SHP77 (cell line): ENCODE measurements at places on chromosomes 3 and 15.

DNA sequence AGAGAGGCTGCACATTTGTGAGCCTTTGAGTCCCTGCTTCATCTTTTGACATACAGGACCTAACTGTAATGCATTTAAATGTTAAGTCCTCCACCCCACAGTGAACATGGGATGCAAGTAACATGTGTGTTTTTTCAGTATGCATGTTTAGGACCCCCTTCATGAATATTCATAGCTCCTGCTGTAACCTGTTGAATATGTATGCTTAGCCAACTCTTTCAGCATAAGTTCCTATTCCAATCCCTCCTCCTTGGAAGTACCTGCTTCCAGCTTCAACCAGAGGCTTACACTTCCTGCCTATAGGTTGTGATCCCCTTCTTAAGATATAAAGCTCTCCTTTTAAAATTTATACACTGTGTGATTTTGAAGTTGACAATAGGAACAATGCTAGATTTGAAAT, 36.9 kb upstream of the GNB4 start:
- DNase-seq = no peak

DNA sequence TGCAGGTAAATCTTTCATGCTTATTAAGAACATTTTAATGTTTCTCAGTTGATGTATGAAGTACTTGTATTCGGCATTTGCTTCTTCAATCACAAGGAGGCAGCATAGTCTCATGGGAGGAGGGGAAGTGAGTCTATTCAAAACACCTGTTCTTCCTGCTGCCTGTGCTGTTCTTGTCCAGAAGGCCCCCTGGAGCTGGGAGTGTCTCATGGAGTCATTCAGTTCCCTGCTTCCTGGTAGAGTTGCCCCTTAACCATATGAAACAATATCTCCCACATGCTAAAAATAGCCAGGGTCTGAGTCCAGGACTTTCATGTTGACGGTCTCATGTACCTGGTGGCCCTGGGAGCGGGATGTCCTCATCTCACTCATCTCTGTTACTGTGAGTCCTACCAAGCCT, 15.5 kb upstream of the PPP1R2 start:
- DNase-seq = peak; percentile 20

DNA sequence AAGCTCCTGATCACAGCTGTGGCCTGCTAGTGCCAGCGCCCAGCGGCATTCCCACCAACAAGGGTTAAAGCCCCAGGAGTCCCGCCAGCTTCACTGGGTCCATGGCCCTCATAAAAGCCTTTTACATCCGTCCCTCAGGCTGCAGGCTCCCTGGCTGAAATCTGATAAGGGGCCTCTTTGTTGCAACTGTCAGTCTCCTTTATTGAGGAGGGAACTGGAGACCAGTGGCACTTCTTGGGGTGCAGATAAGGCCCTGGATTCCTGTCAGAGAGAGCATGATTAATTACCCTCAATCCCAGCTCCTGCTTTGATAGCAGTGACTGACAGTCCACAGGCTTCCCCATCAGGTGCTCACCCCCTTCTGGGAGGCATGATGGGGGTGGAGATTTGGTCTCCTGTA, 30.9 kb upstream of the CLK3 start:
- DNase-seq = no peak

- no peak for DNase-seq
Measured at GRCh38 chr15:94083467-94084052, 147.8 kb upstream of the MCTP2 start.

DNA sequence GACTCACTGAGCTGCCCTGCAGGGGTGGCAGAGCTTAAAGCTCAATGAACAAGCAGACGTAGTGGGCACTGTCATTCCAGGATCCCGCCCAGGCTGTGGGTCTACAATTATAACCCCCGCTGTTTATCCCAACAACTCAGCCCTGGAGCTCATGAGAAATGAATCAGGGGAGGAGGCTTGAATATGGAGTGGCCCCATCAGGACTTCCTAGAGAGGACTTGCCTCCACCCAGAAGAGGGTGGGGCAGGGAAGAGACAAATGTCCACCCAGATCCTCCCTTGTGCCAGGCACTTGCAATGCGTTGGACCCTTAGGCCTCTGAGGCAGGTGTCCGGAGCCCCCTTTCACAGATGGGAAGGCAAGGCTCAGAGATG, 33.0 kb downstream of the SLC6A20 start:
- DNase-seq = no peak

DNA sequence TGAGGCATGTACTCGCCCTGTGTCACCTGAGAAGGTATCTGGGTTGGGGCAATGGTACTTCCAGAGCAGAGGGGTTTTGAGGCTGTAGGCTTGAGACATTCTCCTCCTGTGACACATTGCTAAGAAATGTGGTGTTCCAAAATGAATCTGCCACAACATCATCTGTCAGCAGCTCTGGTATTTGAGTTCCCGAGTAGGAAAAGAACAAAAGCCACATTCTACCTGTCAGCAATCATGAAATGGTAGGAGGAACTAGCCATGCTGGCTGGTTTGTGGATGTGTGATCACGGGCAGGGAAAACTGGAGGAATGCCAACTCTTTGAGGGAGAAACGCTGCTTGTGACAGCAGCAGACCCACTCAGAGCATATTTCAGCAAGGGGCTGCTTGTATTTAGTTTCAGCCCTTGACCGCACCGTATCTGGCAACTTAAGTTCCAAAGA, 579.4 kb upstream of the TBL1XR1 start:
- DNase-seq = peak; percentile 77

DNA sequence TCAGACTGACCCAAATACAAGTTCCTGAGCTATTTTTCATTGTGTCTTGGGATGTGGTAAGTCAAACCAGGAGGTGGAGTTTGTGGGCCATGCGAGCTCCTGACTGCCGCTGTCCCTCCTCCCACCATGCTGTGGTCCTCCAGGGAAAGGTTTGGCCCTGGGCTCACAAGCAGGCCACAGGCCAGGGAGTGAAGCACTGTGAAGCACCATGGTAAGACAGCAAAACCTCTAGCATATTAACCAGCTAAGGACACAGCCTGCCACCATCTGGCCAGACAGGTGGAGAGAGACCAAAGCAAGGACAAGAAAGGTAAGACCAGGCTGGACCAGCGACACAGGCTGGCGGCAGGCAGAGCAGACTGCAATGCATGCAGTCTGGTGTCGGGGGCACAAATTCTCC, 15.3 kb downstream of the RAB43 start:
- DNase-seq = peak; percentile 10

- no peak for DNase-seq
Measured at GRCh38 chr3:99630815-99631214, 7.6 kb upstream of the COL8A1 start.

- no peak for DNase-seq
Measured at GRCh38 chr3:65044401-65044800, 356.6 kb upstream of the ADAMTS9 start.

- no peak for DNase-seq
Measured at GRCh38 chr3:172629470-172629869, 81.4 kb downstream of the NCEH1 start.

DNA sequence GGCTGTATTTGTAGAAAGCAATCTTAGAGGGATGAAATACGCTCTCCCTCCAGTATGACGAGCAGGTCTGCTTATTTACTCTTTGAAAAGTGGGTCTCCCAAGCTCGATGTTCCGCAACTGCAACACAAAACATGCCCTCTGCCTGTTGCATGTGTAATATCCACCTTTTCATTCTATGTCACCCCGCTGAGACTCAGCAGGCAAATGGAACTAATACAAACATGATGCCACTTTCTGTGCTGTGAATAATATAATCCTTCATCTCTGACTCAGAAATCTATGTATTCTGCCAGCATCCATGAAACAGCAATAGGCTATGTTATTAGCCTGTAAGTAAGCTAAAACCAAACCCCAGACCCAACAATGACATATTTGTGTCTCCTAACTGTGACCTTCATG, 200.8 kb upstream of the TMCO5A start:
- DNase-seq = no peak

DNA sequence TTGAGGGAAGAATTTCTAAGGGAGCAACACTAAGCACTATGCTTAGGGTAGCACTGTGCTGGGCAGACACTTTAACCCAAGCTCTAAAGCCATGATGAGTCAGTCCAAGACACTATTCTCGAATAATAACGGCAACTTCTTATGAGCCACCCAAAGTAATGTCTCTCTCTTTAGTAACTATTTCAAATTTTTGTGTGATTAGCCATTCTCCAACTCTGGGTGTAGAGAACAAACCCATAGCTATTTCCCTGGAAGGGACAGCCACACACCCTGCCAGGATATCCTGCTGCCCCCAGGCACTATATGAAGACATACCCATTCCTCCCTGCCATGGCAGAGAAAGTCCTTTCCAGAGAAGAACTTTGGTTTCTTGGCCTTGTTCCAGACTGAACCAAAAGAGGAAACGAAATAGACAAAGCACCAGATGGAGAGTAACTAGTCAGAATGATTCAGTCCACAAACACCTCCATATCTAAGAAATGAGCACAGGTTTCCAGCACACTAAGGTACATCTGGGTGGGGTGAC, 384.9 kb upstream of the THBS1 start:
- DNase-seq = no peak

GRCh38 chr15:58423831-58424608, 7.8 kb upstream of the LIPC start:
- no peak for DNase-seq

DNA sequence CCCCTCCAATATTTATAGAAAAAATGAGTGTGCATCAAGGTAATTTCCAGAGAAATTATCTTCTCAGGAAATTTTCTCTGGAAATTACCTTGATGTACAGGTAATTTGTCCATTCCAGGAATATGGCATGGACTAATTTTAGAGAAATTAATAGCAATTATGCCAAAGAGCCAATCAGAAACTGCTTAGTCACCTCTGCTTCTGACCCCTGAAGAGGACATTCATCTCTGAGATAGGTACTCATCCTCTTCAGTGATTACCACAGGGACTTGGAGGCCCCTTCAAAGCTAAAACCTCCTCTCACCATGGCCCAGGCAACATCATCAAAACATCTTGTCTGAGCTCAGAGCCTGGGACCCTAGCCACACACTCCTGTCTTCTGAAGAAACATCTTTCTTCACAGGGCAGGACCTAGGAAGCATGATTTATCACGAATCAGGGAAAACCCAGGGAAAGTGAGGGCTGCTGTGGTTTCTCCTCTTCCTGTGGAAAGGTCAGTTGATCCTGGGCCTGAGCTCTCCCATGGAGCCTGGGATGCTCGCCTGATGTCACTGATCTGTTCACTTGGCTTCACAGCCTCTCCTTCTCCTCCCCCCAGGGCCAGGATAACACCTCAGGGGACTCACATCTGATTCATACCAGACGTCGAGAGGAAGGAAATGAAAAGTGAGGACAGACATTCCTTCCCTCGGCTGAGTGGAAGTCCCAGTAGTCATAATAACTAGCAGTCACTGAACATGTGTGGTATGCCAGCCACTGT, 210.5 kb downstream of the DTWD1 start:
- no peak for DNase-seq

- no peak for DNase-seq
Measured at GRCh38 chr3:31919528-31919927, 61.5 kb downstream of the OSBPL10 start.

GRCh38 chr3:128521715-128522114, 28.7 kb upstream of the GATA2 start:
- DNase-seq = no peak

DNA sequence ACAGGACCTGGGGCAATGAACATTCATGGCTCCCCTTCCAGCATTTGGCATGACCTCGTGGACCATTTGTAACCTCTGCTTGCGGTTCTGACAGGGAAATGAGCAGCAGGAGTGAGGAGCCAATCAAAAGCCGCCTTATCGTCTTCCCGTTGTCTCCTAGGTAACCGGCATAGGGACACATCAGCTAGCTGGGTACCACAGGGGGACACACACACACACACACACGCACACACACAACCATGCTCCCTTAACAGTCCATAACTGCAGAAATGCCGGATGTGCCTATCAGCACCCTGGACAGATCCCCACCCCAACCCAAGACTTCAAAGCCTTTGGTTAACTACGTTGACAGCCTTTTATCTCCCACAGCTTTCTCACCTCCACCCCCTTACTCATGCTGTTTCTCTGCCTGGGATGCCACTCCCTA, 53.4 kb upstream of the CCDC174 start:
- DNase-seq = no peak

DNA sequence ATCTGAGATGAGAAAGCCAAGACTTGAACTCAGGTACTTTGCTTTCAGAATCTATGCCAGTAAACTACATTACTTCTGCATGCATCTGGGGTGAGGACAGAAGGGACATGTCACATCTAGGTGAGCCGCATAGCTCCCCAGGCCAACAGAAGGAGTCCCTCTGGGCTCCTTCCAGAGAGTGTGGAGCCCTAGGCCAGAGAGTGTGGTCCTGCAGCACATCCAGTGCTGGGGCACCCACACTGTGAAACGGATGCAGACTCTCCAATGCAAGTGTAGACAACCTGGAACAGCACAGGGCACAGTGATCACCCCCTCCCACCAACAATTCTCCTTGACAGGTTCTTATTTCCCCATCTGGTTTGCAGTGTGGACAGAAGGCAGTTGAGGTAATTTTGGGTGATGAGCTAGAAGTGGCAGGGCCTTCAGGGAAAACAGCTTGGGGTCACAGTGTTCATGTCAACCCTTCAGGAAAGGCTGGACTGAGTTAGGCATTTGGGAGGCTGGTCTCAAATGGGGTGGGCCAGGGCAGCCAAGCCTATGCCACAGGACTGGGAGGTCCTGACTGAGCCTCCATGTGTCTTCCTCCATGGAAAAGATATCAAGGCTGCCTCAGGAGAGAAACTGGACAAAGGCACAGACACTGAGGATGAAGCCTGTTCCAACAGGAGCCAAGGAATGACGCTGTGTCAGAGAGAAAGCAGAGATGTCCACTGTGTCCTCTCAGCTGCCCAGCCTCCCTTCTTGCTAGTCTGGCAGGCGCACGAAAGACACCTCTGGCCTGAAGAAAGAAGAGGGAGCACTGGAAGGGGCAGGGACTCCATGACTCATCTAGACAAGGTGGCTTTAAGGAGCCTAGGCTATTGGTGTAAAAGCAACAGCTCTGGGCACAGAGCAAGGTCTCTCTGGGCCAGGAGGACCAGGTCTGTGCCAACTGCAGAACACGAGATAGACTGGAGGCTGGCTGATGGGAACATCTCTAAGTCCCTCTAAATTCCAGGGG, 1.7 kb downstream of the PLCD1 start:
- no peak for DNase-seq

- peak; percentile 40 for DNase-seq
Measured at GRCh38 chr3:161854232-161854771, 357.7 kb downstream of the OTOL1 start.

DNA sequence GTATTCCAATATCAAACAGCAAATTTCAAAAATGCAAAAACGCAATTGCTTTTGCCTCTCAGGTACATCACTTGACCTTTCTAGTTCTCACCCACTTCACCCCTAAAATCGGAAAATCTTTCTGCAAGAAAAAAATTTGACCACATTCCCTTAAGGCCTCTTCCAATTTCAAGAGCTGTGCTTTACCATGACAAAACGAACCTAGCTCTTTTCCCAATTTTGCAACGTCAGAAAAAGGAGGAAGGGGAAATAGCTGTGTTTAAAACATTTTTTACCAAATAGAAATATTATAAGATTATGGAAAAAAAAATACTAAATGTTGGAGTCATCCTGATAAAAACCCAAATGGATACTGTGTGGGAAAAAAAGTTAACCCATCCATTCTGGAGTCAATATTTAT, 1.1 kb upstream of the NR2C2 start:
- no peak for DNase-seq
